ENCODE measurements at places on chromosomes 4 and X.

- DNase-seq, result peak; percentile 33
These were observed 10.4 kb upstream of the NALF2 start for GRCh38 chrX:69493766-69494165.

- DNase-seq, result peak; percentile 57
These were observed 48.7 kb downstream of the NOP14 start for GRCh38 chr4:2914256-2915126.

- DNase-seq, result no peak
These were observed 731.9 kb upstream of the PCDH10 start for GRCh38 chr4:132417220-132417619.

- no peak for DNase-seq
These were observed 549.1 kb upstream of the BOD1L1 start for GRCh38 chr4:14176613-14177012.

GRCh38 chr4:104451573-104451972 lies 43.1 kb downstream of the CXXC4 start:
- peak; percentile 23 for DNase-seq

DNA sequence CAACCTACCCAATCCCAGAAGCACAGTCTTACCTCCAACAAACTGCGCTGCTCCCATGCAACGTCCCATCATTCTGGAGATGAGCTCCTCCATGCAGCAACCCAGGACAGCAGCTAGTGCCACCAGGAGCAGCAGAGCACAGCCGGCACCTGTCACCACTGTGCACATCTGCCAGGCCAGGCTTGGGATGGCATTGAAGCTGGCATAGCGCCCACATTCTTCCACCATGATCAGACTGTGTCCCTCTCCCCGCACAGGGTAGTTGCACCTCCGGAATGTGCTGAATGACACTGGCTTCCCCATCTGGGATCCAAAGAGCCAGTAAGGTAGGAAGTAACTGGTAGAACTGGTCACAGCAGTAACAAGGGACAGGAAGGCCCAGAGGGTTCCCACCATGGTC lies 8.8 kb downstream of the LHFPL1 start:
- DNase-seq, result peak; percentile 35

- peak; percentile 74 for DNase-seq
These were observed 261.9 kb downstream of the CBLL2 start for GRCh38 chrX:22534643-22535042.

DNA sequence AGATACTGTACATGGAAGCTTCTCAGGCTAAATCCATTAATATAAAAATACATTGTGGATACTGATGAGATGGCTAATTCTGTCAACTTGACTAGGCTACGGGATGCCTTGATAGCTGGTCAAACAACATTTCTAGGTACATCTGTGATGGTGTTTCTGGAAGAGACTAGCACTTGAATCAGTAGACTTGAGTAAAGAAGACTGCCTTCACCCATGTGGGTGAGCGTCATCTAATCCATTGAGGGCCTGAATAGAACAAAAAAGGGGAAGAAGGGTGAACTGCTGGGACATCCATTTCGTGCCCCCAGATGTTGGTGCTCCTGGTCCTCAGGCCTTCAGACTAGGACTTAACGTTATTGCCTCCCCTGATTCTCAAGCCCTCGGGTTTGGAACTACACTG lies 3.7 kb upstream of the SRP72 start:
- DNase-seq, result no peak

GRCh38 chrX:66130469-66130868 lies 33.6 kb upstream of the HEPH start:
- no peak for DNase-seq

DNA sequence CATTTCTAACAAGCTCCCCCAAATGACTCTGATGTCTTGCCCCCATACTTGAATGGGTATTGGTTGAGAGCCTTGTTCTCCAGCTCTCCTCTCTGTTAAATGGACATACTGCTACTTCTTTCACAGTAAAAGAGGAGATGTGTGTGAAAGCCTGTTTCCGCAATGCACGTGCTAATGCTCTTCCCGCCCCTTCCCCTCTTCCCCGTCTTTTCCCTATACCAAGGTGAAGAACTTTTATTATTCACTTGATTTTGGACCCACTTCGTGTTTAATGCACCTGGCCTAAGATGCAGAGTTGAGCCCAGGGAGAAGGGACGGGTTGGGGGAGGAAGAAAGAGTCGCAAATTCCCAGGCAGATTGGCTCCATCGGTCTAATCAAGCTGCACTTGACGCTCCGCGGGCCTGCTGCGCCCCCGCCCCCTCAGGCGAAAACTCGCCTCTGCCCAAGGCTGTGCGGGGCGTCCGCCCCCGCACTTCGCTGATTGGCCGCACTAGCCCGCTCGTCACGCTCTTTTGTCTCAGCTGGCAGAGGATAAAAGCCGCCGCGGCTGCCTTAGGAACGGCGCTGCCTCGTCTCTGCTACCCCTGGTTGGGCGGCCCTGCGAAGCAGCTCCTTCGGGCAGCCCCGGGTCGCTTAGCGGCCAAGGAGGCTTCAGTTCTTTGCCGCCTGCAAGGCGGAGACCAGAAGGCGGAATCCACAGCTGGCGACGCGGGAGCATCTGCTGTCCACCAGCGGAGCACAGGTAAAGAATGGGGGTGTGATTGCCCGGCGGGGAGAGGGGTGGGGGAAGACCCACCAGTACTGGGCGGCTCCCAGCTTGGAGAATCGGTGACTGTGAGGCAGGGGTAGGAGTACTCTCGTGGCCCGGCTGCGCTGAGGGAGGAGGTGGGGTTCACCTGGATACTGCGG lies at the start of gene ZCCHC12:
ZCCHC12 (plus strand) TSS at position 562 of the 910 bp plus-strand sequence. CDS start 1,421 bp downstream, outside the sequence.
- peak; percentile 46 for DNase-seq

GRCh38 chr4:122700178-122700725 lies 32.3 kb upstream of the BBS12 start:
- DNase-seq, result peak; percentile 78

- no peak for DNase-seq
These were observed 13.9 kb downstream of the ALB start for GRCh38 chr4:73417973-73418372.

GRCh38 chr4:92060333-92060732 lies 243.4 kb upstream of the GRID2 start:
- DNase-seq, result no peak

DNA sequence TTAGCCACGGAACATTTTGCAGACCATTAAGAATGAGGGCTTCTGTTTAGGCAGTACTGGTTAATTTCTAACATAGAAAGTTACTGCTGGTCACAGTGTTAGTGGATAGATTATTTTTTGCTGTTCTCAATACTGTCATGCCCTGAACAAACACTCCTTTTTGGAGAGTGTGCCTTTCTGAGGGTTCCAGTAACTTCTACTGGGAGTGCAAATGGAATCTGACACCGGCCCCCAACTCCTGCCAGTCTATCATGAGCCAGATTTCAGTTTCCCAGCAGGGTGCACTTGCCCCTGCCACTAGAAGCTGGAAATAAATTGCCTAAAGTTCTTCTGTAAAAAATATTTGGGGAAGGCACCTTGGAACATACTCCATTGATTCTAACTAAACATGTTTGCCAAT lies 224.4 kb upstream of the GPC4 start:
- DNase-seq, result no peak

DNA sequence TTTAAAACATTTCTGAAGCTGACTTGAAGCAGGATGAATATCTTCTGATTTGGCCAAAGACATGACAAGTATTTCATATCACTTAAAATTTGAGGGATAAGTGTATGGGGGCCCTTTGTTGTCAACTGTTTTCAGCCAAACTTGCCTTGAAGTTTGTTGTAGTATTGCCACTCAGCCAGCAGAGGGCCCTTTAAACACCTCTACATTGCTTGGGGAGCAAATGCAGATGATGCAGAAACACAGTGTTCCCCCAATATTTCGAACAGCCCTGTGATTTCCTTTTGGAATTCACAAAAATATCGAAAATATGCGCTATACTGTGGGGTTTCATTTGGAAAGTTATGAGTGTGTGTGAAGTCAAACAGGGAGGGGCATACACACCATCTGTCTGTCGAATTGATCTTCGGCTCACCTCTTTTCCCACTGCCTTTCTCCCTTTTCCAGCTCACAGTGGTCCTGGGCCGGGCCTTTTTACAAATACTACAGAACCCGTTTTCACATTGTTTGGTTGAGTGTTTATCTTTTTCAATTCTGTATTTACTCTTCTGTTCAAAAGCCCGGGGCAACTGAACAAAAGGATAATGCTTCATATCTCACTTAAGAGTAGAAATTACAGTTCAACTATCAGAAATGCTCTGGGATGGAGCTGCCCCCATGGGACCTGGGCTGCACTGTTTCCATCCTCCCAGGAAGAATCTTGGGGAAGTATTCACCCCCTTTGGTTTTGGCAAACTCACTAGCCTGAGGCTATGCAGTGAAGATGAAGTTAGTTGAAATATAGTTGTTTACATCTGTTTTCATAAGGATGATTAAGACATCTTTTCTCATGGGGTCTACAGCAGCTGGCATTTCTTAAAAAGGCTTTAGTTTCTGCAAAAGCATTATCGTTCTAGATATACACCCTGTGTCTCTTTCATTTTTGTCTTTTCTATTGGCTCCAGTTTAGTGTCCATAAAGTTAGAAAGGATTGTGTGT lies 137.6 kb downstream of the EGF start:
- peak; percentile 31 for DNase-seq

- no peak for DNase-seq
These were observed 1060.1 kb downstream of the ADGRL3 start for GRCh38 chr4:62260254-62260653.

- DNase-seq, result no peak
These were observed 153.9 kb upstream of the TENM3 start for GRCh38 chr4:182089326-182089725.

DNA sequence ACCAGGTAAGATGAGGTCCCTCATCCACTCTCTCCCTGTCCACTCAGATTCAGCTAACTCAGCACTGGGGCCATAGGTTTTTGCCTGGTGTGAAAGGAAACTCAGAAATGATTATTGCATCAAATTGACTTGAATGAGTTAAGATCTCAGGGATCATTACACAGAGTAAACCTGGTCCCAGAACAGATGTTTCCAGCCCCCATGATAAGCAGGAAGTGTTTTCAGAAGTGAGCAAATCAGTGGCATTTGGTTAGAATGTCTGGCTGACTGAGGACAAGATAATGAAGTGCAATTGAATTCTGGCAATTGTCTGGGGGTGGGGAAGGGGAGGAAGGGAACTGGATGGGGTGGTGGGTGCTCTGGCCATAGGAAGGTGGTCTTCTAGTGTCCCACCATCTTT lies 108.0 kb downstream of the CHIC2 start:
- no peak for DNase-seq

GRCh38 chr4:45985038-45985437 lies 138.8 kb downstream of the GABRG1 start:
- DNase-seq, result no peak

DNA sequence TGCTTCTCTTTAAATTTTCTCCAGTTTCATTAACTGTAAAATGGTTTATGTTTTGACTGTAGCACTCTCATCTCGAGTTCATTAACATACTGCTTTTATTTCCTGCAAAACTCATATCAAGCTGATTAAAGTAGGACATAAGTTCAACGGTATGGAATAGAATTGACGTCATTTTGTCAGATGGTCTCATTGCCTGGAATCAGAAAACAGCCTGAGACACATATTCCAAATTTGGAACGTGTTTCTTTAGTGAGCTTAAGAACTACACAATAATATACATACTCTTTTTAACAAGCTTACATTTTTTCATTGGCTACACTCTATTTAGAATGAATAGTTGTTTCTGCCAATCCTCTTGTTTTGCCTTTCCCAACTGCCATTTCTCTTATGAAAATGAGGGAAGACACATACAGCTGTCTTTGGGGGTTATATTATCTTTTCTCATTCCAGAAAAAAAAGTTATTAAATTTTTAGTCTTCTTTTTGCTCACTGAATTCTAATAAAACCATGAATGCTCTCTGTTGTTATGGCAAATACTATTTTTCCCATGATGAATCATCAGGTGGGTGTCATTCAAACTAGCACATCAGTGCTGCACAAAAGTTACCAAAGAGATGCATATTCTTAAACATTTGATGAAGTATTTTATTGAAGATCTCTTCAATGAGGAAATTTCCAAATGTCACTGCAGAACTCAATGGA lies 162.8 kb downstream of the GABRB1 start:
- DNase-seq, result no peak

- DNase-seq, result no peak
These were observed 13.9 kb upstream of the DCK start for GRCh38 chr4:70979445-70980008.

- no peak for DNase-seq
These were observed 526.6 kb downstream of the C4orf33 start for GRCh38 chr4:129622566-129622965.

DNA sequence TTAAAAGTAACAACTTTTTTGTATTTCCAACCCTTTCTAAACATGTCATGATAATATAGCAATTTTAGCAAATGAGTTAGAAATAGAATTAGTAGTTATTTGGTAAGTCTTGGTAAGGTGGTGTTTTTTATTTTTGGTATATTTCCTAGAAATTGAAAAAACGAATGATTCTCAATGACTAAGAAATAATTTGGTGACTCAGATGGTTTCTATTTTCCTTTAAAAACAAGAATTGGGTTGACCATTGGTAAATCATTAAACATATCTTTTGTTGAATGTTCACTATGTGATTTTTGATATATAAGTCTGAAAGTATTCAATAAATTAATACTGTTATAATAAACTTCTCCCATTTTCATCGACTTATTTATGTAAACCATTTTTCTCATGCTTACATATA lies 206.2 kb upstream of the BANK1 start:
- DNase-seq, result peak; percentile 22

GRCh38 chrX:134599184-134599914 lies 58.9 kb downstream of the PLAC1 start:
- no peak for DNase-seq

GRCh38 chrX:46707274-46707965 lies 51.5 kb downstream of the SLC9A7 start:
- DNase-seq, result no peak

DNA sequence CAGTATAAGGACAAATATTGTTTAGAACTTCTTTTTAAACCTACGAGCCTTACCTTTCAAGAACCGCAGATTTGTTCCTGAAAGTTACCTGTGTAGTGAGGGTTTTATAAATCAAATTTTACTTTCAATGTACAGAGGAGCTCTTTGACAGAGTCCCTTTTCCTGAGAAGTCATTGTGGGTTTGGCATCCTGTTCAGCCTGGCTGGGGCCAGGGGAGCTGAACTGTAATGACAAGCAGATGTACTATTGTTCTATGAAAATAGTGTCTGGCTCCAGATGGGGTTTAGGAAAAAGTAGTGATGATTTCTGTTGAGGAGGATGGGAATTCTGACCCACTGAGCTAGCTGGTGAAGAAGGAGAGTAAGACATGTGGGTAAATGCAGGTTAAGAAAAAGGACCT lies 196.2 kb upstream of the PGRMC2 start:
- DNase-seq, result no peak

DNA sequence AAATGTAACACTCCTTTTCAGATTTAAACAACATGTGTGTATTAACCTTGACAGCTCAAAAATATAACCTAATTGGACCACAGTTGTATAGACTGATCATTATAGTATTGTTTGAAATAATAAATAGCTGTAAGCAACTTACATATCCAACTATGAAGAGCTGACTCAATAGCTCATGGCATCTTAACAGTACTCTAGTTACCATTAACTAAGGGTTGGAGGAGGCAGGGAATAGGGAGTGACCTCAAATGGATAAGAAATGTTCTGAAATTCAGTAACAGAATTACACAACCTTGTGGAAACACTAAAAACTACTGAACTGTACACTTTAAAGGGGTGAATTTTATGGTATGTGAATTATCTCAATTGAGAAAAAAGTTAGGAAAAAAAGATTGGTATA lies 136.5 kb upstream of the CPEB2 start:
- peak; percentile 38 for DNase-seq

All from kidney tubule cell (primary cell).